ENCODE measurements at places on chromosomes 4 and X.

GRCh38 chrX:44705817-44706551, 137.8 kb upstream of the DUSP21 start:
- no peak for DNase-seq

GRCh38 chr4:79621061-79621460, 213.0 kb upstream of the GK2 start:
- no peak for DNase-seq

- DNase-seq = no peak
These were observed 4.6 kb downstream of the MMAA start for GRCh38 chr4:145623831-145624230.

GRCh38 chrX:5068550-5068949, 1160.1 kb downstream of the NLGN4X start:
- no peak for DNase-seq

- DNase-seq = no peak
These were observed 463.5 kb downstream of the PPP4R3C start for GRCh38 chrX:26999634-27000033.

GRCh38 chr4:108166441-108167315, 2.1 kb downstream of the LEF1 start:
- peak; percentile 64 for DNase-seq

DNA sequence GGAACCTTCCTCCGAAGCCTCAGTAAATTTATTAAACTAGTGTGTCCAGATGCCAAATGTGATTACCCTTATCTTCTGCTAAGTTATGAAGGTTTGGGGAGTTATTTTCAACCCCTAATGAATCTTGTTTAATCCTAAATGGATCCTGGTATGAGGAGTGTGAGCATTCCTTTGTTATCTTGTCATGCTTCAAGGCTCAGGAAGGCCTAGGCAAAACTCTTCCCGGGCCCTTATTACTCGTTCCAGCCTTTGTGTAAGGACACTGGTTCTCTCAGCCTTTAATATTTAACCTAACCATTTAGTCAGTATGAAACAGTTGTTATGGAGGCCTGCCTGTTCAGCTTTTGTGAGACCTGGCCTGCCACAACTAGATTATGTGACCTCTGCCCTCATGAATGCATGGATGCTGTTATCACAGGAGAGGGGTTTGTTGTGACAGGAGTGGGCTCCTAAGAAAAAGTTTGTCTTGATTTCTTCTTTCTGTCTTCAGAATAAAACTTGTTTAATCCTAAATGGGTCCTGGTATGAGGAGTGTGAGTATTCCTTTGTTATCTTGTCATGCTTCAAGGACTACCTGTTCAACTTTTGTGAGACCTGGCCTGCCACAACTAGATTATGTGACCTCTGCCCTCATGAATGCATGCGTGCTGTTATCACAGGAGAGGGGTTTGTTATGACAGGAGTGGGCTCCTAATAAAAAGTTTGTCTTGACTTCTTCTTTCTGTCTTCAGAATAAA, 181.7 kb downstream of the SLC39A8 start:
- no peak for DNase-seq

DNA sequence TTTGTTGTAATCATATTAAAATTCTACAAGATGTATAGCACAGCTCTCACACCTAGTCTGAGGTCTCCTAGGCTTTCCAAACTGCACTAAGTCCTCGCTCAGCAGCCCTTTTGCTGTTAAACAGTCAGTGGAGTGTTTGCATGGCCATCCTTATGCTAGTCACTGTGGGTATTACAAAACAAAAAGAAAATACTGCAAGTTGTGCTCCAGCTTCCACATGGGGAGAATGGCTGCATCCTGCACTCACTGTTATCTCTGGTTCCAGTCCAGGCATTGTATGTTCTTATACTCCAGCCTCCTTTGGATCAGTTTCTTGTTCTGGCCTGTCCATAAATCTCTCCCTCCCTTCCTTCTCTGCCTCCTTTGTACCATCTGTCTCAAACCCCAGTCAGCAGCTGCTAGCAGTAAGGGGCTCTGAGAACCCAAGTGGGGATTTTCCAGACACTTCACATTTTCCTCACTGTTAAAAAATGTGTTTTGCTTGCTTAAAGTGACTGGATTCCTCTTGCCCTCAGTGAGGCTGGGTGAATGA, 38.5 kb upstream of the BMP15 start:
- DNase-seq = no peak

GRCh38 chr4:64857815-64858214, 448.6 kb upstream of the TECRL start:
- DNase-seq = no peak

GRCh38 chrX:84187533-84188319, at the start of gene RPS6KA6:
Gene RPS6KA6 (minus strand): TSS chrX:84188199. CDS start chrX:84187899, 300 bp downstream.
- no peak for DNase-seq

DNA sequence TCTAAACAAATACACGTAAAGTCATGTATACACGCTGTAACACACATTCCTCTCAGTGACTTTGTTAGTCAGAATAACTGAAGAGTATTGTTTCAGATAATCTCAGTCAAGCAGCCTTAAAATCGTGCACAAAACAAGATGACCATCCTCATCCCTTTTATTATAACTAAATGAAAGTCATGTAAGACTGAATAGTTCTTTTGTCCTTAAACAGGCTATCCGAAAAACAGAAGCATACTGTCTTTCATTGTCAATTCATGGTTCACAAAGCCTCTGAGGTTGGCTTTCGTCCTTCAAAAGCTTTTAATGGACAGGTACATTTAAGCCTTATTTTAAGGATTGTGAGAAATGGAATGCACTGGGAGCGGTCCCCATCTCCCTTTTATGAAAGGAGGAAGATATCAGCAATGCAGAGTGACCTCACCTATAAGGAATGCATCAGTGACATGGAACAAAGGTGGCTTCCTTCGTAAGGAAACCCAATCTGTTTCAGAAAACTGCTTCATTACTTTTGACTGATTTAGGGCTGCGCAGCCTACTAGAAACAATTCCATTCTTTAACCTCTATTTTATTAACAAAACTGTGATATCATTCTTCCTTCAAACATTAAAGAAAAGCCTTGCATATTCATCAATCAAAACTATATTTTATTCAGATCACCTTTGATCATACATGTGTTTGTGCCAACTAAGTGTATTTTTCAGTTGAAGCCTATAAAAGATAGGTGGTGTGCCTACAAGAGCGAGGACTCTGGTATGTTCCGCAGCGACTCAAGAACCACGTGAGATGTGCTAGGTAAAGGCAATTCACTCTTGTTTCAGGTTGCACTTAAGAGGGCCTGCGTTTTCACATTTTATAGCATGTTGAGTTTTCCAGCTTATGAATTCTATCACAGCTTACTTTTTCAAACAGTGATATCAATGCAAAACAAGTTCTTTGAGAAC, 19.2 kb downstream of the SH3RF1 start:
- DNase-seq = no peak

GRCh38 chrX:33205321-33205720, 6.0 kb downstream of the DMD start:
- DNase-seq = no peak

DNA sequence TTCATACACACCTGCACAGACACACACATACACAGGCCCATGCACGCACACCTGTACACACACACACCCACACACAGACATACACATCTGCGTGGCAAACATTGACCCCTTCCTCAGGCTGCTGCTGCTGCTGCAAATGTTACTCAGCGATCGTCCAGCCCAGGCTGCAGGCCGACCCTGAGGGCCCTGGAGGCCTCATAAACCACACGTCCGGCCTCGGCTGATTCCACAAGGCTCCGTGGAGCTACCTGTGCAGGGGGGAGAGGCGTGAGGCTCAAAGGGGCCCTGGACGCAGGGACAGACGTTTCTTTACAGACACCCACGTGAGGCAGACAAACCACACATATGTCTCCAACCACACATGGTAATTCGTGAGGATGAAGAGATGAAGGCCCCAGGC, 53.9 kb upstream of the PPP2R3B start:
- DNase-seq = no peak

- DNase-seq = no peak
These were observed 12.2 kb downstream of the DSPP start for GRCh38 chr4:87620491-87620890.

- no peak for DNase-seq
These were observed 168.9 kb upstream of the ATOH1 start for GRCh38 chr4:93659629-93660028.

- DNase-seq = no peak
These were observed 86.8 kb downstream of the FAM53A start for GRCh38 chr4:1597021-1597931.

GRCh38 chrX:129649268-129650182, 5.2 kb downstream of the APLN start:
- DNase-seq = no peak

GRCh38 chr4:60962286-60962685, 237.8 kb upstream of the ADGRL3 start:
- DNase-seq = no peak

- no peak for DNase-seq
These were observed 117.9 kb upstream of the FAM9B start for GRCh38 chrX:9151772-9152307.

GRCh38 chr4:176435901-176436292, 116.1 kb downstream of the SPCS3 start:
- no peak for DNase-seq
